Vagina (tissue), 2 donors: ENCODE measurements at places on chromosomes 6 and 20.

- DNase-seq = no peak
These were observed 155.0 kb downstream of the GJA1 start for GRCh38 chr6:121590438-121590837.

DNA sequence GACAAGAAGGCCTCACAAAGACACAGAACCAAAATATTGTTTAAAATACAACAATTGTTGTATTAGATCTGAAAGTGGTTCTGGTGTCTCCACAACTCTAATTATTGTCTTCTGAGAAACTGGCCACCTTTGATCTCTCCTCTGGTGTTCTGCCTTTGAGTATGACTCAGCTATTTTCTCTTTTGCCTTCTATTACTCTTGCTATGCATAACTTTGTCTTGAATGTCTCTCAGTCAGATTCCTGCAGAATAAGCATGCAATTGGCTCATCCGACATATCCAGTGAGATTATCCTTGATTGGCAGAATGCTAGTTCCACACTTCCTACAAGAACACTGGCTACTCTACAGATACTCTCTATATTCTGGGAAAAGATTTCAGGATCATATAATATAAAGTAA, 14.3 kb upstream of the EPM2A start:
- no peak for DNase-seq

DNA sequence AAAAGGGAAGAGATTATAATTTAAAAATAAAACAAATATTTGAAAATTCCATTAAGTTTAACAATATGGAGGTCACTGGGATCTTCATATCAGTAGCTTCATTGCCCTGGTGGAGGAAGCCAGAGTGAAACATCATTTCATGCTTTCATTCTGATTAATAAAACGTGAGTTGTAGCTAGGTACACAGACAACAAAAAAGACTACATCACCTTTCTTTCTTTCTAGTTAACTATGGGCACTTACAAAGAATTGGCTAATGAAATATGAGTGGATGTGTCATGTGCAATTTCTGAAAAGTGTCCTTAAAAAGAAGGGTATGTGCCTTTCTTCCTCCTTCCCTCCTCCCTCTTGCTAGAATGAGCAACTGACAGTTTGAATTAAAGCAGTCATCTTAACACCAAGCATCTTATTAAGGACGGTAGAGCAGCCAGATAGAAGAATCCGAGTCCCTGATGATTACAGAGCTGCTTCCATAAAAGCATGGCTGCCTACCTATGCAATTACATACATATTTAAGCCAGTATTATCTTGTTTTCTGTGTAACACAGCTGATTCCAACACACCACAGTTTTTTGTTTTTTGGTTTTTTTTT, 3.4 kb downstream of the SERAC1 start:
- no peak for DNase-seq

DNA sequence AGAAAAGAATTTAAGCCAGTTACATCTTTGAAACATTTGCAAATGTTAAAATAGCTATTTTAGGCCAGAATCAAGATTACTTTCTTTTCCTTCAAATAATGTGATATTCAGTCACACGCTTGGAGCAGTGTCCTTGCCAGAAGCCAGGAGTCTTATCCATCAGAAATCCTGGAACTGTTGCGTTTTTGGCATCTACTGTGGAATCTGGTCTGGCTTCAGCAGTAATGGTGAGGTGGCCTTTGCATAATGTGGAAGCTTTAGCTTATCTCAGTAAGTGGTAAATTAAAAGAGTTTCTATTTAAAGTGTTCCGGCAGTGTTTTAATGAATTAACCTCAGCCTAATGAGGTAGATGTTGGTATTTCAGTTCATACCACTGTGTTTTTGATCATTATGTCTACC, 97.6 kb downstream of the FIG4 start:
- DNase-seq = no peak

- no peak for DNase-seq
These were observed 98.0 kb downstream of the SNAP25 start for GRCh38 chr20:10316582-10316981.

DNA sequence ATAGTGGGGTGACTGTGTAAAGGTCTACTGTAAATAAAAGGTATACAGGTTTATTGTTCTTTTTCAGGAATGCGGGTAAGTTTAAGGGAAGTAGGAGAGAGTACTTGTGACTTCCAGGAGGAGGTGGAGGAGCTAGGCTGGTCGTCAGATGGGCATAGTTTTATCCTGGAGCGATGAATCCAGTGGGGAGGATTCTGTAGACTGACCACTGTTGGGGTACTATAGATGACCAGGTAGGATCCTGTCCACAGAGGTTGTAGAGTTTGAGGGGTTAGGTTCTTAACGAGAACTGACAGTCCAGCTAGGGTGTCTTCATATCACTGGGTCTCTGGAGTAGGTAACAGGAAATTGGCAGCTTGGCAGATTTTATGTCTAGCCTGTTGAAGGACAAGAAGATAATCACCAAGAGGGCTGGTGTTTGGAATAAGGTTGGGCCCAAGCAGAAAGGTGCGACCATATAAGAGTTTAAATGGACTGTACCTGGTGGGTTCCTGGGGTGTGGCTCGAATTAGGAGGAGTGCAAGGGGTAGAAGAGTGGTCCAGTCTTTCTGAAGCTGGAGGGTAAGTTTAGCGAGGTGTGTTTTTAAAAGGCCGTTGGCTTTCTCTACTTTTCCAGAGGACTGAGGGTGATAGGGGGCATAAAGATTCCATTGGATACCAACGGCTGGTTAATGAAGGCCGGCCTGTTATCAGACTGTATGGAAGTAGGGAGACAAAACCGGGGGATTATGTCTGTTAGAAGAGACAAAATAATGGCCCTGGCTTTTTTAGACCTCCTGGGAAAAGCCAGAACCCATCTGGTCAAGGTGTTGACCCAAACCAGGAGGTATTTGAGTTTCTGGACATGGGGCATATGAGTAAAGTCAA, 751.3 kb upstream of the ADGRB3 start:
- no peak for DNase-seq

DNA sequence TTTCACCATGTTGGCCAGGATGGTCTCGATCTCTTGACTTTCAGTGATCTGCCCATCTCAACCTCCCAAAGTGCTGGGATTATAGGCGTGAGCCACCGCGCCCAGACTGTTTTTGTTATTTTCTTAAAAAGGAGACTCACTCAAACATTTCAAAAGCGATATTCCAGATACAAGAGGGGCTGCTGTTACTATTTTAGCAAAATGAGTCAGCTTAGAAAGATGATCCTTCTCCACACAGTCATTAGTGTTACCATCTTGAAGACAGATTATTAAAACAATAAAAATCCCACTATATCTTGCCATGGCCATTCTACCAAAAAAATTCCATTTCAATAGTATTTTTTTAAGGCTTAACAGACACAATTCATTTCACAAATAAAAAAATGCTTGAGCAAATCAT, 102.8 kb downstream of the PREP start:
- DNase-seq = no peak

- DNase-seq = no peak
These were observed 12.0 kb downstream of the RAET1E start for GRCh38 chr6:149885888-149886287.

- DNase-seq = no peak
These were observed 10.8 kb upstream of the CPNE5 start for GRCh38 chr6:36850021-36850420.

DNA sequence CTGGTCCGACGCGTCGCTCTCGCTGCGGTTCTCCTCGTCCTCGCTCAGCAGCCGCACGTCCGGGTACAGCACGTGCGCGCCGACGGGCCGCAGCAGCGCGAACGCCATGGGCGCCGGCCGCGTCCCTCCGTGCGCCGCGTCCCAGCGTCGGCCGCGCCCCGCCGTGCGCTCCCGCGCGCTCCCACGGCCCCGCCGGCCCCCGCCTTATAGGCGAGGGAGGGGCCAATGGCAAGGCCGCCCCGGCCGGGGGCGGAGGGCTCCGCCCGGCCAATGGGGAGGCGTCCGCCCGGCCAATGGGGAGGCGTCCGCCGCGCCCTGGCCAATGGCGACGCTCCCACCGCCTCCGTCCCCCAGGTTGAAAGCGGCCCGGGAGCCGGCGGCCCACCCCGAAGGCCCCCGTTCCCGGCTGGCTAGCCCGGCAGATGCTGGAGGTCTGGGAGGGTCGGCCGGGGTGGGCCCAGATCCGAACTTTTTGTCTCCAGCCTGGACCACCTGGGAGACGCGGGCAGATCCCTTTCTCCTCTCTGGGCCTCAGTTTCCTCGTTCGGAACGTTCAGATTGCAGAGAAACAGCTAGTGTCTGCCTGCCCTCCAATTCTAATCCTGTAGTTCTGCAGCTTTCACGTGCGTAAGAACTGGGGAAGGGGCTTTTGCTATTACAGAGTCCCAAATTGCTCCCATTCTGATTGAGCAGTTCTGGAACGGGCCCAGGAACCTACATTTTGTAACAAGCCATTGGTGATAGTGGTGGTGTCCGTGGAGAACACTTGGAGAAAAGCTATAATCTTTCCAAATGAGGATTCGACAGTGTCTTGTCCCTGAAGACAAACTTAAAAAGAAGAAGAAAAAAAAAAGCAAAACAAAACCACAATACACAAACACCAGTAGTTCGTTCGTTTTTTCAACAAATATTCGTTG, at the start of gene TCF15:
Gene TCF15, minus strand, starts transcription at position 180 of the 917 bp plus-strand sequence. Its CDS starts 72 bp downstream, at position 108.
- no peak for DNase-seq

DNA sequence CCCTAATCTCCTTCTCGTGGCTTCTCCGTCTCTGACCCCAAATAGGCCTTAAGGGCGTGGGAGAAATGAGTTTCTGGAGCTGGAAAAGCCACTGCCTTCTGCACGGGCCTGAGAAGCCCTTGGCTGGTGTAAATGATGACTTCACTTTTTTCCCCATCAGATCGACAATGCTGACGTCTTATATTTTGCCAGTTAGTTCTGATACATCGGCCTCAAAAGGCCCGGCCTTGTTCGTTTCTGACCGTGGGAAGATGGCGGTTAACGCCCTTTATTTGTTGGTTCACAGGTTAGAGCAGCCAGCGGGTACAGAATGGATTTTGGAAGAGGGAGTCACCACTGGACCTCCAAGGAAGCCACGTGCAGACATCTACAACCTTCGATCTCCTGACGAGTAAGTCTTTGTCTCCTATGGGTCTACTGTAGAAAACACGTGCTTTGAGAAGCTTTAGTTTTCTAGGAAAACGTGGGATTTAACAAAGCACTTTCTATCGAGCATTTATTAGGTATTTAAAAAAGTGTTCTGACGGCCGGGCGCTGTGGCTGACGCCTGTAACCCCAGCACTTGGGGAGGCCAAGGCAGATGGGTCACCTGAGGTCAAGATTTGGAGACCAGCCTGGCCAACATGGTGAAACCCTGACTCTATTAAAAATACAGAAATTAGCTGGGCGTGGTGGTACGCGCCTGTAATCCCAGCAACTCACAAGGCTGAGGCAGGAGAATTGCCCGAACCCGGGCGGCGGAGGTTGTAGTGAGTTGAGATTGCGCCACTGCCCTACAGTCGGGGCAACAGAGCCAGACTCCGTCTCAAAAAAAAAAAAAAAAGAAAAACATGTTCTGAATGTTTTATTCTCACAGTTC, 1.2 kb upstream of the ZNFX1 start:
- DNase-seq = no peak

DNA sequence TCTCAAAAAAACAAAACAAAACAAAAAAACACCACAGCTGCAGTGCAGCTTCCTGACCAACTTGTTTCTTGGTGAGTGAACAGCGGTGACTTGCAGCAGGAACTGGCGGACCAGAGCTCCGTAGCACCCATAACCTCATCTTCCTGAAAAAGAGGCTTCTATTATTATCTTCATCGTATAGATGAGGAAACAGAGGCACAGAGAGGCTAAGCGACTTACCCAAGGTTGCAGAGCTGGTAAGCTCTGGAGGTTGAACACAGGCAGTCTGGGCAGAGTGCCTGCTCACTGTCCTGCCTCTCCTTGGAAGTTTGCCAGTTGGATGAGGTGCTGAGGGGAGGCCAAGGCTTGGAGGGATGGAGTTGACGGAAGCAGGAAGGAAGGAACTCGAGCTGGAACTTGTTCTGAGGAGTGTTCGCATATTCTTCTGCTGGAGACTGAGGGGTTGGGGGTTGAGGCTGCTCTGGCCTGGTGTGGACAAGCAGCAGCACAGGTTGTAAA, 47.9 kb upstream of the CCDC167 start:
- no peak for DNase-seq

DNA sequence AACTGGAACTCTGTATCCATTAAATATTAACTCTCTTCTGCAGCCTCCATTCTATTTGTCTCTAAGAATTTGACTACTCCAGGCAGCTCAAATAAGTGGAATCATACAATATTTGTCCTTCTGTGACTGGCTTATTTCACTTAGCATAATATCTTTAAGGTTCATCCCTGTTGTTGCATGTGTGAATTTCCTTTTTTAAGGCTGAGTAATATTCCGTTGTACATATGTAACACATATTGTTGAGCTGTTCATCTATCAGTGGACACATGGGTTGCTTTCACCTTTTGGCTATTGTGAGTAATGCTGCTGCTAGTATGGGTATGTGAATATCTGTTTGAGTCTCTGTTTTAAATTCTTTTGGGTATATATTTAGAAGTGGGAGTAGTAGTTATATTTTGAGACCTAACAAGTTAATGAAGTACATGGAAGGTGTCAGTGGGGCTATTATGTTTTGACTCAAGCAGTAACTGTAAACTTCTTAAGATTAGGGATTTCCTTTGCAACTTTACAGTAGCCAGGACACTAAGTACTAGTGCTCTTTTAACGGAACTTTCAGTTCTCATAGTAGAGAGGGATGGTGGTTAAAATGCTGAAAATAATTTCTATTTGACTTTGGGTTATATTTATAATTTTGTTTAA, 29.7 kb upstream of the TMEM217 start:
- DNase-seq = no peak

DNA sequence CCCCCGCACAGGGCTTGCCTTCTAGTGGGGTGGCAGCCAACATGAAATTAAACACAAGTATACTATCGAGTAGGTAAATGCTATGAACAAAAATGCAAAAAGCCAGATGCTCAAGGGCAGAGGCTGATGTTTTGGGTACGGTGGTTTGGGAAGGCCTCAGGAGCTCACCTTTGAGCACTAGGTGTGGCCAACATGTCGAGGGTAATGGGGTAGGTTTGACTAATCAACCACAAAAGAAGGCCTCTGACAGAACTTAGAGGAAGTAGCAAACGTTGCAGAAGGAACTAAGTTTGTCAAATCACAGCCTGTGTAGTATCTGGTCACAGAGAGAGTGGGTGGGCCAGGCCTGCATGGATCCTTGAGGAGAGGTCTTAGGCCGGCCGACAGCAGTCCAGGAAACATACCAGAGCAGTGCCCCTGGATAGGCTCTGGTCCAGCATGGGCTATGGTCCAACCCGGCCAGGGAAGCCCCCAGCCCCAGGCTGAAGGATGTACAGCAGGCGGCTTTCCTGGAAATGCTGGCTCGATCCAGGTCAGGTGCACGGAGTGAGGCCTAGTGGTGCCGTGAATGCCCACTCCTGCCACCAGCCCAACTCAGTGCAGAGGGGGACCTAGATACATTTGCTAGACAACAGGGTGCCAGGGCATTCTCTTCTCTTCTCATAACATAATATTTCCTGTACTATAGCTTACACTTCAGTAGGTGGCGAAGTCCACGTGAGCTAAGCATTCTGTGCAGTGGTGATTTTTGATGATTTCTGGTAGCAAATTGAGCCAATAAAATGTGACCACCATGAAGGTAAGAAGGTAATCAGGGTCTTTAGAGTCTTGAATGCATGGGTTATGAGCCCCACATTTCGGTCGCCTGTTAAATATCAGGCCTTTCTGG, 56.3 kb upstream of the CD93 start:
- DNase-seq = no peak

GRCh38 chr6:37239950-37240713, 17.4 kb upstream of the TBC1D22B start:
- no peak for DNase-seq

- no peak for DNase-seq
These were observed 79.9 kb downstream of the CEBPB start for GRCh38 chr20:50270569-50270968.
